ENCODE measurements at places on chromosomes 11 and 22.

- DNase-seq, result no peak
Observed at GRCh38 chr11:60777106-60777505, 8.0 kb upstream of the MS4A10 start.

DNA sequence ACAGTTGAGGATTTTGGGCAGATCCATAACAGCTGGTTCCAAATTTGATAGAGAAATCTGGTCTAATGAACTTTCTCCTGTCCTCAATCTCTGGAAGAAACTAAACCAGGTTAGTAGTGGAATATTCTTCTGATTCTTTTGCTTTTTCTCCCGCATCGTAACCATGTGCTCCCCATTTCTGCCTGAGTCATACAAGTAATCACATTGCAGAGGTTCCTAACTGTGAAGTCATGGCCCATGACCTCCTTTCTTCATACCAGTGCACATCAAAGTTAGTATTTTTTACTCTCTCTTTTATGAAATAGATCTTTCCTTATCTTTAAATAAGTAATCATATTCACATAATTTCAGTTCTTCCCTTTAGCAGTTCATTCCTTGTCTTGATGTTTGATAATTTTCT lies 249.0 kb downstream of the DYNC2H1 start:
- no peak for DNase-seq

GRCh38 chr11:503179-503981 lies 3.7 kb downstream of the RNH1 start:
- DNase-seq, result no peak

DNA sequence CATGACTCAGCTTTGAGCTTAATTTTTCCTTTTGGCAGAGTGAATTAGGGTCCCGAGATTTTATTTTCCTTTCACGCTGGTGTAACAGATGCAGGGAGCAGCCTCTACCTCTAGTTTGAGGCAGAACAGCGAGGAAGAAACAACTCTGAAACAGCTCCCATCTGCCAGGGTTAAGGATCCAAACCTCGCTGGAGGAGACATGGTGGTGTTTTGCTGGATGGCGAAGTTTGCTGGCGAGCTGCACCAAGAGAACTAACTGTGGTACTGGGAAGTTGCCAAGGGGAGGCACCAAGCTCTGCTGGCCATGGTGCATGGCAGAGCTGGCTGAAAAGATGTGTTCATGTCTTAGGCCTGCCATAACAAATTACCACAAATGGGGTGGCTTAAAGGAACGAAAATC lies 7.6 kb upstream of the ALKBH3 start:
- DNase-seq, result no peak

DNA sequence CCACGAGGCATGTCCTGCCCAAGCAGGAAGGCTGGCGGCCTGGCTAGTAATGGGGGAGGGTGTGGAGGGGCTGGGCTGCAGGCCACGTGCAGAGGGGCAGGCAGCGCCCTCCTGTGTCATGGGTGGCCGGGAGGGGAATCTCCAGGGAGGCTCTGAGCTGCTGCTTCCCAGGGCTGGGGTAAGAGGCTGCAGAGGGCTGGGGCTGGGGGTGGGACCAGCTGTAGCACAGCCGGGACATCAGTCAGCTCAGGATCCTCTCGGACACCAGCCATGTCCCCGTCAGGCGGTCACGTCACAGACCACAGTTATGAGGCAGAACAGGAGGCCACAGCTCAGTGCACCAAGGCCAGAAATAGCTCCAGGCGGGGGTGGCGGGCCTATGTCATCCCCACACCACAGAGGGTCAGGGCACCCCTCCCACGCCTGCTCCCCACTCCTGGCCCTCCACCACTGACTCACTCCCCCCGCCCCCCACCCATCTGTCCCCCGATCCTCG lies 21.1 kb downstream of the RTN4R start:
- DNase-seq, result peak; percentile 30

GRCh38 chr11:74950374-74950969 lies 1.4 kb downstream of the SPCS2 start:
- DNase-seq, result no peak
